ENCODE measurements at places on chromosomes 16 and 17.
A peak's percentile ranks its signal among the peaks of the same experiment; 100 is the strongest.

GRCh38 chr16:67441907-67442306 lies 11.0 kb downstream of the HSD11B2 start:
- no peak for DNase-seq

DNA sequence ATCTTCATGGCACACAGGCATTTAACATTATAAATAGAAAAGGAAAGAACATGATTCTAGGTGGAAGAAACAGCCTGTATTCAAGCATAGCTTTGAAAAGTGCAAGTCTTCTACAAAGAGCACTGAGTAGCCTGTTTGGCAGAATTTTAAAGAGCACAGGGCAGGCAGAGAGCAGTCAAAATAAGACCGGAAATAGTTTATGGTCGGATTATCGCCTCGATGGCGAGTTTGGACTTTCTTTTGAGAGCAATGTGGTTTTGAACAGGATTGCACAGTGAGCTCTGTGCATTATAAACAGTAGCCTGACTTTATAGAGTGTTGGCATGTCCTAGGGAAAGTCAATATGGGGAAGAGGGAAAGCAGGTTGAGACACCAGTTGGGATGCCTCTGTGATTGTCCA lies 6.2 kb upstream of the TMEM100 start:
- no peak for DNase-seq

DNA sequence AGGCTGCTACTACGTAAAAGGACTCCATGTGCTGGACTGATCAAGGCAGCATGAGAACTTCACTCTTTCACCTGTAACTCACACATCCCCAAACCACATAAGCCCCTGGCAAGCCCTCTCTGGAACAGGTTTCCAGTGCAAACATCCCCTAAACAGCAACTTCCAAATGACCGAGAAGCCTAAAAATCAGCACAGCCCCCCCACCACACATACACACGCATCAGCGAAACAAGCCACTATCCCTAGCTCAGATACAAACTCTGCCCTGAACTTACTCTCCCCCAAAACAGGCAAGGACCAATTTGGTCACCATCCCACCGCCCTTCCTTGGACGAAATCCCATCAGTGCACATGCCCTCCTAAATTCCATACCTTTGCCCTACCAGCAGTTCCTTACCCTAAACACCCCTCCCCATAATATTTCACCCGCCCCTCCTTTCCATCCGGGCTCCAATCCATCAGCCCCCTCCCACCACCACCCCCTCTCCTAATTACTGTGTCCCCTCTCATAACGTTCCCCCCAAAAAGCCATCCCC lies 735 bp downstream of the LSM12 start:
- no peak for DNase-seq

DNA sequence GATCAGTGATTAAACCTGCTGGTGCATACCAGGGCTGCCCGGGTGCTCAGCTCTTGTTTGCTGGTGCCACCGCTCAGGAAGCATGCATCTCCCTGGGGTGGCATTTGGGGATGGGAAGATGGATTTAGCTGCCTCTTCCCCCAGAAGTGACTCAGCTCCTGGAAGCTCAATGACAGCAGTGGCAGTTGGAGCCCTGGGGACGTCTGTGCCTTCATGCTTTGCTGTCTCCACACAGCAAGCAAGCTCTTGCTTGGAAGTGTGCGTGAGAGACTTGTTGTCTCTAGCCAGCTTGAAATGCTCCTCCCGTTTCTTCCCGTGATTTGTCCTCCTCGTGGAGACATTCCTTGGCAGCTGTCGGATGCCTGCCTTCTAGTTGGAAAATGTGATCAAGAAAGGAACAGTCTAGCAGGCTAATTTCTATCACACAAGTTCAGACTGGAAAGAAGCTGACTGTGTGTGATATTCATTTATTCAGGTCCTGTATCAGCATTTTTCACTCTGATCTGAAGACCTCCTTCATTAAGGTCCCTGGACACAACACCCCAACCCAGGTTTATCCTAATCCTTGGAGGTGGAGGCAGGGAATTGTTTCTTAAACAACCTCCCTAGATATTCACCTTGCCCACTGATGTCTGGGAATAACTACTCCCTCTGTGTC lies 73.0 kb downstream of the BMERB1 start:
- DNase-seq, result peak; percentile 35

DNA sequence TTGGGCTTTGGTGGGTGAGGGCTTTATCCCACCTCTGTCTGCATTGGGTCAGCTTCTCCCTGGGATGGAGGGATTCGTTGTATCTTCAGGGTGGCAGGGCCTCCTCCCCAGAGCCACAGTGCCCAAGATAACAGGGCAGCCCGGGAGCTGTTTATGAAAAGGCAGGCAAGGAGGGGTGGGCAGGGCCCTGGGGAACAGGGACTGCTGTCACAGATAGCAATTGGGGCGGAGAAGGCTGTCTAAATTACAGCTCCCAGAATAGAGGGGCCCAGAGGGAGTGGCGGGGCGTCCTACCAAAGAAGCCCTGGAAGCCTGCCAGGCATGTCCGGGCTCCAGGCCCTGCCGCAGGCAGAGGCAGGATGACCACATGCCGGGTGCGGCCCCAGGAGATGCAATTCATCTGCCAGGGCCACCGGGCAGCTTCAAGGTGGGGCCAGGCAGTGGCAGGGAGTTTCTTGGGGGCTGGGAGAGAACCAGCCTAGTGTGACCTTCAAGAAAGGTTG lies 18.8 kb upstream of the PHOSPHO1 start:
- no peak for DNase-seq

DNA sequence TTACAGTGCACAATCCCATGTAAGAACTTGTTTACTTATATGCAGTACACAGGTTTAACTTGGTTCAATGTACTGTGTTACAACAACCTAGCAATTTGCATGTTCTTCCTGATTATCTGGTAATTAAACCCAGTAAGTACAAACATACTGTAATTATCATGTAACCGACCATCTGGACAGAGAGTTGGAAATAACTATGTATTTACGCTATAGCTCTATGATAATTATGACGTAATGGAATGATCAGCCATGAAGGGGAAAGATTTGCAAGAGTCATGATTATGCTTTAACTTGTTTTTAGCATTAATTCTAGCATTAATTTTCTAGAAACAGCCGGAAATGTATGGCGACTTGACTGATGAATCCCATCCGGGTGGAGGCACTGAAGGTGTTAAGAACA lies 74.8 kb upstream of the SALL1 start:
- DNase-seq, result no peak

Measured in fibroblast of mammary gland (primary cell).